H1 (cell line): ENCODE measurements at places on chromosomes 7 and 10. TPM values are rescaled to one million over a fixed set of nuclear protein-coding genes. Genes with fewer than 3 reads are reported as not detected.

The DDC gene
- not detected in 2 replicates for total RNA-seq

The CRYGN gene
- 1.0 and 1.6 TPM in 2 replicates for total RNA-seq

DNA sequence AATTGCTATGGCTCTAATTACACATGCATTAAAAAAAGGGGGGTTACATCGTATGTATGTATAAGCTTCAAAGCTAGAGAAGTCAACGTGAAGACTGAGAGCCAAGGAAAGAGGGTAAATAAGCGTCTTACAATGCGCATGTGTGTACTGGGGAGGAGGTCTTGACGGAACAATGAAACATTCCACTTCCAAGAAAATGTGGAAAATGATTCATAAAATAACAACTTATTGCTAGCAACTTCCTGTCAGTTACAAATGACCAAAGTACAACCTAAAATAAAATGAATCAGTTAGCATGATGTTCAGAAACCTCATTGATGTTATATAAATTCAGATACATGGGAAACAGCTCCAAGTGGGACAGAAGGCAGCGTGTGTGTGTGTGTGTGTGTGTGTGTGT is 104.1 kb upstream of the RHEB start:
- H3K27me3 ChIP-seq = no peaks in the 10 kb centered on the region; the same call in 1 of the 2 replicates
- H3K27ac ChIP-seq = no peak overlapping the region
- H3K36me3 ChIP-seq = no peaks in the 10 kb centered on the region
- DNase-seq = no peak
- H3K4me1 ChIP-seq = peaks cover 1% of the 10 kb centered on the region

The AGAP6 gene
- 13.0 and 13.2 TPM in 2 replicates for total RNA-seq

DNA sequence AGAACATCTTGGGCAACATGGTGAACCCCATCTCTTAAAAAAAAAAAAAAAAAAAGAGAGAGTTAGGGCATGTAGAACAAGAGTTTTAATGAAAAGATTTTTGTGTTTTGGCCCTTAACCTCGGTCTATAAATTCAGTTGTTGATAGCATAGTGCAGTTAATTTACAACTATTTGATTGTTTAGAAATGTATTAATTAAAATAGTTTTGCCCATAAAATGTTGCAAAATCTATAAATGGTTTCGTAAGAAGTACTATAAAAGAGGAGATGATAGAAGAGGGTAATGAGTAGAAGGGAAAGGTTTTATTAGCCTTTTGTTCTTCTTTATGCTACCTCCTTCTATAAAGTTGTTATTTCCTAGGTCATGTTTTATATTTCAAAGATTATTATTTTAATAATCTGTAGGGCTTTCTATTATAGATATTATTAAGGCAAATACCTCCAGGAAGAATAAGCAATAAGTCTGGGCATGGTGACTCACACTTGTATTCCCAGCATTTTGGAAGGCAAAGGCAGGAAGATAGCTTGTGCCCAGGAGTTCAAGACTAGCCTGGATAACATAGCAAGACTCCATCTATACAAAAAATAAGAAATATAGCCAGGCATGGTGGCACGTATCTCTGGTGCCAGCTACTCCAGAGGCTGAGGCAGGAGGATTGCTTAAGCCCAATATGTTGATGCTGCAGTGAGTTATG is 73.3 kb downstream of the MCU start:
- no peaks in the 10 kb centered on the region for H3K27me3 ChIP-seq
- DNase-seq = no peak
- no peak overlapping the region for H3K4me3 ChIP-seq
- H3K36me3 ChIP-seq = no peaks in the 10 kb centered on the region
- H3K4me1 ChIP-seq = no peaks in the 10 kb centered on the region
